Motor neuron (in vitro differentiated cells): ENCODE measurements at places on chromosomes 3 and 15. TPM values are rescaled to one million over a fixed set of nuclear protein-coding genes. Genes with fewer than 3 reads are reported as not detected.

CNTN6 gene
- 6.8 and 7.7 TPM in 2 replicates for total RNA-seq

DNA sequence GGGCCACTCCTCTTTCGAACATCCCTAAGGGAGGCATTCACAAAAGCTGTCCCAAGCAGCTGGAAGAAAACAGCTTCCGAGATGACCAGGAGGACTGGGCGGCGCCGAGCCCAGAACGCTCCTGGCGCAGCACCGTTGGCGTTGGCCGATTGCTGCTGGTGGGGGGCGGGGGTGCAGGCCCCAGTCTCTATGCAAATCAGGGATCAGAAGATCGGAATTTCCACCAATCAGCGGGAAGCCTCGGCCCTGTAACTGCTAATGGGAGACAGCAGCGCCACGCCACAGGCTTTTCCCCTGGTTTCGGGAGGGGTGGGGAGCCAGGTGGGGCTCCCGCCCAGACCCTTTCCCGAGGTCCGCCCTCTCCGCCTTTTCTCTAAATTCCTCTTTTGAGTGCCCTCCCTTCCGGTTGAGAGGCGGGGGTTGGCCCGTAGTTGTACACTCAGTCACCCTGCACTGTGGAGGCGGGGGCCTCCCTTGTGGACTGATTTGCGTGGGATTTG is 27.0 kb downstream of the HMCES start:
- peak; percentile 78 for ATAC-seq

QARS1 gene
- total RNA-seq: 284 and 302 TPM in 2 replicates

OIP5 gene
- total RNA-seq: 0.70 and 1.1 TPM in 2 replicates

DNA sequence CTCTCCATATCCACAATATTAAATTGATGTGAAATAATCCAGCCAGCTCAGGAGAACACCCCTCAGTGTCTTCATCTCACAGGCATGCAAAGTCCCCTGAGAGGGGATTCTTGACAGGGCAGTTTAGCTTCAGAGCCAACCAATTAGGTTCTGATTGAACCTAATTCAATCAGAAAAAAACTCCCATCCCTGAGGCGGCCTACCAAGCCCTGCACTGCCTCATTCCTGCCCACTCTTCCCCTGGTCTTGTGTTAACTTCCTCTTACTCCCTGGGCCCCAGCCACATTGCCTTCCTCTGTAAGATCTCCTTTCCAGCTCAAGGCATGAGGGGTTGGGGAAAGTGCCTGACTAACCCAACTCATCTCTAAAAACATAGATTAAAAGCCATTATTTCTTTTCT is 46.1 kb downstream of the FRMD4B start:
- no peak for ATAC-seq

- ATAC-seq: no peak
These were observed 236.7 kb downstream of the ADAMTSL3 start for GRCh38 chr15:83890587-83890986.

UPK1B gene
- 0.43 and 0.73 TPM in 2 replicates for total RNA-seq

DNA sequence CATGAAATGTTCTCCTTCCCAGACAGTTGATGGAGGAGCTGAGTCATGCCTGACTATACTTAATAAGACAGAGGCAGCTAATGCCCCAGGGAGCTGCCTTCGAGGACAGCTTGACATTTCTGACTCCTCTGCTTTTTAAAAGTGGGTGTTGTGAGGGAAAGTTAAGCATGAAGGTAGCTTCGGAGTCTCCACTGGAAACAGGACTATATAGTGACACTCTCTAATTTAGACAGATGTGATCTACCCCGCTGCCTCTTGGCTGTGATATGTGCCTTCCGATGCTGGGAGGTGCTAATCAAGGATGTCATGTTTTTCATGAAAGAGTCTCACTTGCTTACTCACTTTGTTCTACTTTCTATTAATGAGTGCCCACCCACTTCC is 72.7 kb downstream of the IL1RAP start:
- no peak for ATAC-seq

TEX55 gene
- total RNA-seq: 0.44 and 0.66 TPM in 2 replicates

DNA sequence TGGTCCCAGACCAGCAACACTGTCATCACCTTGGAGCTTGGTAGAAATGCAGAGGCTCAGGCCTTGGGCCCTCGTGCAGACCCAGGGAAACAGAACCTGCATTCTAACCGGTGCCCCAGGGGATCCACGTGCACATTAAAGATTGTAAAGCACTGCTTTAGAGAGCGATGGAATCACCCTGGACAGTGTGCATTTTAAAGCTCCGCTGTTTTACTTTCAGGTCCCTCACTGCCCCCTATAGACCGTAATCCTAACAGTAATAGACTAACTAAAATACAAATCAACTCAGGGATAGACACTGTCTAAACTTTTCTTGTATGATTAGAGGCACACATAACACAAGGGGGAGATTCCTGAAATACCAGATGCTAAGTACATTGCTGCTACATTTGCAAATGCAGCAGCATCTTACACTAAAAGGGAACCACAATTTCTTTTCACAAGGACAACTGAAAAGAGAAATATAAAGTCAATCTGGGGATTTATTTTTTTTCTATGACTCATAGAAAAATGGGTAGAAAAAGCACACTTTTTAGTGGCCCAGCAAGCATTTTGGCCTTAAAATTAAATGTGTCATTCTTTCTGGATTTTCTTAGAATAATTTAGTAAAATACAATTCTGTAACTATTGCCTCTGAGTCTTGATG is 10.5 kb upstream of the SH3GL3 start:
- peak; percentile 82 for ATAC-seq

HRG gene
- total RNA-seq: 0.27 and 0.31 TPM in 2 replicates

DNA sequence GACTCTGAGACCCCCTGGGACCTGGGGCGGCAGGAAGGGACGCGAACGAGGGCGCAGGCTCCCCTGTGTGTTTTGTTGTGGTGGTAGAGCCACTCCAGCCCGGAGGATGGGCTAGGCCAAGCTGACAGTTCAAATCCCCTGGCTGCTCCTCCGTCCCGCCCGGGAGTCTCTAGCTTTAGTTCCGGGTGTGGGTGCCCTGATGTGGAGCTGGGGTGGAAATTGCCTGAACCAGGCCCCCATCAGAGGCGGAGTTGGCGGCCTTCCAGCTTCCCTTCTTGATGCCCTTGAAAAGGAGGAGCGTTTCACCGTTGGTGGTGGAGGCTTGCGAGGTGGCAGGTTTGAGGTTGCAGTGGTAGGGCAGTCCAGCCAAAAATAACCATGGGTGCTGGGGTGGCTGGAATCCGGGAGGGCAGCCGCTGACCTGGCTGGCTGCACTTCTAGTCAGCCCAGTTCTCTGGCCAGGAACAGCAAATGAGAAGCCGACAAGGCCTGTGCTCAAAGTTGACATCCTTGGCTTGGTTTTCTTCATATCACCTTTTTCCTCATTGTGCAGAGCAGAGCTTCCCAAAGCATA is 817 bp downstream of the CLK3 start:
- no peak for ATAC-seq

DNA sequence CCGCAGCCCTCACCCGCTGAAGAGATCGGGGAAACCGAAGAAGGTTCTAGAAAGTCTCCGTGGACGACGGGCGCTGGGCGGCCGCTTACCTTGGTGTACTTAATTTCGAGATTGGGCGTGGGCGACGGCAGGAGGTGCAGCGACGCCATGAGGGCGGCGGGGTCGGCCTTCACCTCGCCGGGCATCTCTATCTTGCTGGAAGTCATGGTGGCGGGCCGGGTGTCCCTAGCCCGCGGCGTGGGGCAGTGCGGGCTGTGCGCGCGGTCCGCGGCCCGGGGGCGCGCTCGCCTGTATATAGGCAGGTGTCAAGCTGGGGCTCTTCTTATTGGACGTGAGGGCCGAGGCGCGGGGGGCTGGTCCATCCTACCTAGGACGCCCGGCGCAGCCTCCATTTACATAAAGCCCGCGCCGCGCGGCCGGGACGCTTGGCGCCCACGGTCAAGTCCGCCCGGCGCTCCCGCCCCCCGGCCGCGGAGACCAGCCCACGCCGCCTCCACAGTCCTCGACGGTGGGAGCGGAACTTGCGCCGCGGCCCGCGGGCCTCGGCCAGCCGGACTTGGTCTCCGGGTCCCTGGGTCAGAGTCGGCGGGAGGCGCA is at the start of gene ALDH1A2:
Gene ALDH1A2, minus strand, starts transcription at position 267 of the 597 bp plus-strand sequence. Its CDS starts 61 bp downstream, at position 206.
- ATAC-seq: no peak

DNA sequence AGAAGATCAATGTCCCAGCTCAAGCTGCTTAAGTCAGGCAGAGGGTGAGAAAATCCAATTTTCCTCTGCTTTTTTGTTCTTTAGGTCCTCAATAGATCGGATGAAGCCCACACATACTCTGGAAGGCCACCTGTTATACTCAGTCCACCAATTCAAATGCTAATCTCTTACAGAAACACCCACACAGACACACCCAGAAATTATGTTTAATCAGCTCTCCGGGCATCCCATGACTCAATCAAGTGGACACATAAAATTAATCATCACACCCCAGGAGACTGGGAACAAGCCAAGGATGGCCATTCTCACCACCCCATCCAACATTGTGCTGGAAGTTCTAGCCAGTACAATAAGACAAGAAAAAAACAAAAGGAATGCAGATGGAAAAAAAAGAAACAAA is 67.8 kb upstream of the SLC24A5 start:
- peak; percentile 90 for ATAC-seq

KBTBD13 gene
- 0.46 TPM in 1 of 2 replicates, not detected in the other for total RNA-seq

OCA2 gene
- 0.16 and 0.18 TPM in 2 replicates for total RNA-seq

GRCh38 chr15:66215811-66216210 is 37.7 kb downstream of the MEGF11 start:
- ATAC-seq: no peak

DNA sequence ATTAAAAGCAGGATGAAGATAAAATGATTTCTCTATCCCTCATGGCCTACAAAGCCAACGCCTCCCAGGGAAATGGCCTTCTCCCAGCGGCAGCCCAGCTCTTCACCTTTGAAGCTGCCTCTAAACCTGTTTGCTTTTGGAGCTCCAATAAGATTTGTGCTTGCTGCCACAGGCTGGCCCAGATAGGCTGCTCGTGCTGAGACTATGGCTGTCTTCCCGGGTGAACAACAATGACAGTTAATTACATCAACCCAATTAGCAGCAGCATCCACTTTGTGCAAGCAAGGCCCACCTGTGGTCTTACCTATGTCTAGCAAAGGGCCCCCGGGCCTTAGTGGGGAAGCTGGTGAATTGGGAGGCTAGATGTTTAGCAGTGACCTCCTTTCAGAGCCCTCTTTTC is 179.6 kb downstream of the P3H2 start:
- no peak for ATAC-seq

DNA sequence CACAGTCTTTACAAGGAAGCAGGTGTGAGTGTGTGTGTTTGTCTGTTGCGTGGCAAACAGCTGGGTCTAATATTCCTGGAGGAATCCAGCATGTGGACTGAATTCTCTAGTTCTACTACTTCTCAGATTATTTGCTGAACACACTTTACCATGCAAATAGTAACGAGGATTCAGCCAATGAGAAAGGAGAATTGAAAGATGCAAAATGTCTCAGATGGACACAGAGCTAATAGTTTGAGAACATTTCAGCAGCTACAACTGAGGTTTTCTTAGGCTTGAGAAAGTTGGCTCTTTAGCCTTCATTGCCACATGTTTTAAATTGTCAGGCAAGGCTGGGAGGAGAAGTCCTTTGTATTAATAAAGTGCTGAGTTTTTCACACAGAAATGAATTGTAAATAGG is 568.0 kb upstream of the MDFIC2 start:
- ATAC-seq: no peak

DNA sequence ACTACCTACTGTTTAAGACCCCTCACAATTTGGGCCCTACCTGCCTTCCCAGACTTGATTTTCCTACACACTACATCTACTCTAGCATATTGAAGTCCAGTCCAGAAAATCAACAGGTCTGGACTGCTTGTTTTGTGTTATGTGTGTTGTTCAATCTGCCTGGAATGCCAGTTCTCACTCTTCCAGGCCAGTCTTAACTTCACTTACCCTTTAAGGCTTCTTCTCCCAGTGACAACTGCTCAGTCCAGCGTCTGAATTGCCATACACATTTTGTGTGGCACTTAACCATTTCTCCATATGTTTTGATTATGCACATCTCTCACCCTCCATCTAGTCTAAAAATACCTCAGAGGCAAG is 1.1 kb downstream of the TICRR start:
- ATAC-seq: no peak

GRCh38 chr3:43054754-43055153 is 51.1 kb downstream of the POMGNT2 start:
- ATAC-seq: no peak

ANO10 gene
- 20.6 and 23.8 TPM in 2 replicates for total RNA-seq

P2RY1 gene
- total RNA-seq: 1.5 TPM in 2 replicates

GP5 gene
- 0.08 and 0.09 TPM in 2 replicates for total RNA-seq

DNA sequence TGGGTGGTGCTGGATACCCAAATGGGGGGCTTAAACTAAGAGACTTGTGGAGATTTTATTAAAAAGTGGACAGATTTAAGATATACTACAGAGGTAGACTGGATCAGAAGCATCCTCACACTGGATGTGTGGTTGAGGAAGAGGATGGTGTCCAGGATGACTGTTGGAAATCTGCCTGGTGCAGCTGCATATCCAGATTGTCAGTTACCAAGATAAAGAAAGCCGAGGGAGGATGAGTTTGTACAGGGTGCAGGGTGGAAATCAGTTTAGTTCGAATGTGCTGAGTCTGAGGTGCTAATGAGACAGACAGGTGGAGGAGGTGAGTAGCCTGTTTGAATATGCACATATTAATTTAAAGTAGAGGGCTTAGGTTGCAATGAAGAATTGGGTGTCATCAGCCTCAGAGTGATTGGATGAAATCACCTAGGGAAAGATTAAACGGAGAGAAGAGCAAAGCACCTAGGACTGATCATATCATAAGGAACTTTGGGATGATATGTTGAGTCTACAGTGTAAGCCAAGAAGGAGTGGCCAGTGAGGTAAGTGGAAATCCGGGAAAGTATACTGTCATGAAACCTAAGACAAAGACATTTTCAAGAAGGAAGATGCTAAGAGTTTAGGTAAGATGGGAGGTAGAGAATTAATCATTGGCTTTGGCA is 74.1 kb upstream of the GOLGA8B start:
- no peak for ATAC-seq

SCAP gene
- 74.4 and 79.0 TPM in 2 replicates for total RNA-seq

GRCh38 chr3:48662753-48663488 is at the start of gene CELSR3:
Gene CELSR3 (minus strand): TSS chr3:48662886. CDS start chr3:48662634, 252 bp downstream.
- ATAC-seq: peak; percentile 21

SLC28A1 gene
- total RNA-seq: 0.14 and 0.68 TPM in 2 replicates

DNA sequence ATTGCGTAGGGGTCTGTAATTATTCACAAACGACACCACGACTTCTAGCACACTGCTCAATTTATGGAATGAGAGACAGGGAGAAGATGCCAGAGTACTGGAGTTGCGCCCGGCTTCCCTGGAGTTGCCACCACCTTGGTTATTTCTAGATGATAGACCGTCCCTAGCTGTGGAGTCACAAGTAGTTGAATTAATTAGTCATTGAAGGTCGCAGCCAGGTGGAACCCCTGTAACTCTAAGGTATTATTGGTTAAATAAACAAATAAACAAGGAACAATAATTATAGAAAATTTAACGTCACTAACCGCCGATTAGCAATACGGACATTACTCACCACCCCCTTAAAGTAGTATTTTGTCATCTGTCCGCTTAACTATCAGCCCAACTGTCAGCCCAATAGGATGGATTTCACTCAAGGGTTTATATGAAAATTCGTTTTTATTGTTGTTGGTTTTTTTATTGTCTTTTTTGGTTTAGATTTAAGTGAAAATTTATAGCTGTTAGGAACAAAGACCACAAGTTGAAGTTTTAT is 911 bp upstream of the AZI2 start:
- no peak for ATAC-seq

DNA sequence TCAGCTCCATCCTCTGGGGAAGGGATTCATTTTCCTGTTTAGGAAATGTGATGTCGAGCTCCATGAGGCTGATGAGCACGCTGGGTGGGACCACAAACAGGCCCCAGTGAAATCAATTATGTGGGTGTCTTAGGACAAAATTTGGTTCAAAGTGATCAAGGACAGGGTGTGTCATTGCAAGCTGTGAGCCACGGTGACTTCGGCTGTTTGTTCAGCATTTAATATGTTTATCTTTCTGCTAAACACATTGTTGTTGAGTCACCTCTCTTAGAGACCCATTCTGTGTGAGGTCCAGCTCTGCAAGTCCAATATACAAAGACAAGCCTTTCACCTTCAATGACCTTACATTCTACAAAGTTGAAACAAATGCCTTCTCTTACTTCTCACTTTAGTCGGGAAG is 41.3 kb downstream of the SSR3 start:
- peak; percentile 29 for ATAC-seq
